ENCODE measurements at places on chromosomes 4 and X.

DNA sequence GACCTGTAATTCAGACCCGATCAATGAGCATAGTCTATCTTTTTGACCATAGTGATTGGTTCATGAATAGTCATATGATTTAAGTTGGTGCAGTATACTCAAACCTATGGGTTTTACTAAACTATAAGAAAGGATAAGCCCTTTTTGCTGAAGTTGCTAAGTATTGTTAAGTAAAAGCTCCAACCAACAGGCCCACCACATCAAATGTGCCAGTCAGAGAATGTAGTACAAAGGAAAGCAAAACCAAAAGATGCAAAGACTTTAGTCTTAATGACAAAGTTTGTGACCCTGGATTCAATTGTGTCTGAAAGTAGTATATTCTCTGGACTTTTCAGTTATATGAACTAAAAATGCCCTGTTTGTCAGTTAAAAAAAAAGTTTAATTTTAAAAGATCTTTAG is 208.1 kb upstream of the TET2 start:
- peak; percentile 37 for DNase-seq

- DNase-seq = no peak
Measured at GRCh38 chr4:5980436-5981155, 37.6 kb downstream of the C4orf50 start.

DNA sequence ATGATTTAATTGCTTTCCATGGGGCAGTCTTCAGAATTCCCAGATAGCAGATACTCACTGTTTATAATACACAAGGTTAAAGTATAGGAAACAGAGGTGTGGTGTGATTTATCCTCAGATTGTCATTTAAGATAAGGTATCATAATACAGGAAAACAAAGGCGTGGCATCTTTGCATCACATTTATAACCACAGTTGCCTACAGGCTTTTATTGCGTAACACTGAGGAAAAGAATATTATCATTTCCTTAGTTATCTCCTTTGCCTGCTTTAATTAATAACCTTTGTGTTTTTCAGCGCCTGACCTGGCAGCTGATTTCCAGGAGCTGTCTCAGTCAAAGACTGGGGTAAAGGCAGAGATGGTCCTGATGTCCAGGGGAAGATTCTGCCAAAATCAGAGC is 68.8 kb downstream of the SSX7 start:
- no peak for DNase-seq

GRCh38 chr4:142355421-142355930 is 490.6 kb downstream of the INPP4B start:
- no peak for DNase-seq

DNA sequence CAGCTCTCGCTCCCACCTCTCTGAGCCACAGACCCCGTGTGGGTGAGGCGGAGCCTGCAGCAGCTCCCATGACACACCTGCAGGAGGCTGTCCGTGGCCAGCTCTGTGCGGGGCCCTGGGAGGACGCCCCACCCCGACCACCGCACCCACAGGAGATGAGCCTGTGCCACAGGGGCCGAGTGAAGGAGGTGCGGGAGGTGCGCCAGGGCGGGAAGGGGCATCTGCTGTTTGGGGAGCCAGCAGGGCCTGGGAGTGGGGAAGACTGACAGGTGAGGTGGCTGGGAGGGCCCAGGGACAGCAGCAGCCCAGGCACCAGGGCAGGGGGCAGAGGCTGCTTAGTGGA is 52.0 kb downstream of the ACOX3 start:
- no peak for DNase-seq

GRCh38 chr4:147831551-147832171 is 99.8 kb downstream of the ARHGAP10 start:
- peak; percentile 66 for DNase-seq

GRCh38 chr4:39043058-39043860 is 11.1 kb upstream of the TMEM156 start:
- DNase-seq = no peak

GRCh38 chrX:110180176-110180927 is 137.5 kb downstream of the AMMECR1 start:
- DNase-seq = no peak
